Pulmonary artery endothelial cell (primary cell): ENCODE measurements at places on chromosomes 5 and 9. TPM values are rescaled to one million over a fixed set of nuclear protein-coding genes. Genes with fewer than 3 reads are reported as not detected.

- DNase-seq: no peak
Observed at GRCh38 chr9:31958572-31958971, 425.9 kb upstream of the ACO1 start.

DNA sequence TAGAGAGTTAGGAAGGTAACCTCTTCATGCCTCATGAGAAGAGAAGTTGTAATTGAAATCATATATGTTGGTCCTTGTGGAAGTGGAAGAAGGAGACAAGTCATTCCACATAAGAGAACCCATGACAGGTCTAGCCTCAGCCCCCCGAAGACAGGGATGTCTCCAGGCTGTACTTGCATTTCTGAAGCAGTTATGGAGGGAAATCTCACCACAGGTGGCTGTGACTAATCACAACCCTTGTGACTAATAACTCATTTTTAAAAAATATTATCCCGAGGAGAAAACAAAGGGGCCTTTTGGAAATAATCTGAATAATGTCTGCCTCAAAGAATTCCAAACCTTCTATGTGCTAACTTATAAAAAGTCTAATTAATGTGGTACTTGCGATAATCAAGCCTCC, 262.1 kb upstream of the RPS23 start:
- DNase-seq: no peak

DNA sequence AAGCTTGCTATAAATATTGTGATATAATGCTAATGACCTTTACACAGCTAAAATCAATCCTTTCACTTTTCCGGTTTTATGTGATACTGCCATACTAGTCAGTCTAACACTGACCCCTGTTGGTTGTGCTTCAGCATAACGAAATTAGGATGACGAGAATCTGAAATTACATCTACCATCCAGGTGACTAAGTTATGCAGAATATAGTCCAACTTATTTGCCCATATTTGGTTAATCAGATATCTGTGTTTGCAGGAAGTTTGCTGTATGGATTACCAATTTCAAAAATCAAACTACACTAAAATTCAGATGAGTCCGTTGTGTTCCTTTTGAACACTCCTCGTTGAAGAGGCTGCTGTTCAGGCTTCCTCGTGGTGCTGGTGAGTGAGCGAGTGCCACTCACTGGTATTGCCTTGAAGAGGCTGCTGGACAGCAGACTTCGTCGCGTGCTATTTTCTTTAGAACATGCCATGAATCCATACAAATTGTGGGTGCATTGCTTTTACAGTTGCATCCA, 32.5 kb downstream of the TENT4A start:
- peak; percentile 29 for DNase-seq

The TMED7 gene
- total RNA-seq: 109 and 250 TPM in 2 replicates

DNA sequence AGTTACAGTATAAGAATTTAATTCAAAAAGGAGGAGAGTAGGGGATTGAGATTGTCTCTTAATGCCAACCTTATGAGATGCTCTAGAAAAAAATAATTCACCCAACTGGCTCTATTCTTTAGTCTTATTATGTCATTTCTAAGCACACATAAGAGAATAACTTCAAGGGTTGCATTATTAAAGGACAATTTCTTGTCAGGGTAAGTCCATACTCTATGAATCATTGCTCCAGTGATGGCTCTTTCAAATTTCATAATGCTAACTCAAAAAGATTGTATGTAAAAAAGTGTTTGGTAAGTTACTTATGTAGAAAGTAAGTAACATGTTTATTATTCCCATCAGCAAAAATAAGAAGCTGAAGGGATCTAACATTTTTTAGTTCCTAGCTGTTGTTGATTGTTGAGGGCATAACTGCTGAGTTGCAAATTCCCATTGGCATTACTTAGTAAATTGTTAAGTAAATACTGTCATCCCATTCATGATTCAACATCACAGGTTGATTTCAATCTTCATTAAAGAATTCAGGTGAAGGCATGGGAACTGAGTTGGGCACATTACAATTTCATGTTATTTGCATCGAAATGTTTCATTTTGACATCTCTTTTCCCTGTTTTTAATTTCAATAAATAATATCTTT, 28.6 kb downstream of the ALDH1A1 start:
- DNase-seq: no peak

- DNase-seq: no peak
Observed at GRCh38 chr5:157740229-157740610, 3.3 kb upstream of the LSM11 start.

DNA sequence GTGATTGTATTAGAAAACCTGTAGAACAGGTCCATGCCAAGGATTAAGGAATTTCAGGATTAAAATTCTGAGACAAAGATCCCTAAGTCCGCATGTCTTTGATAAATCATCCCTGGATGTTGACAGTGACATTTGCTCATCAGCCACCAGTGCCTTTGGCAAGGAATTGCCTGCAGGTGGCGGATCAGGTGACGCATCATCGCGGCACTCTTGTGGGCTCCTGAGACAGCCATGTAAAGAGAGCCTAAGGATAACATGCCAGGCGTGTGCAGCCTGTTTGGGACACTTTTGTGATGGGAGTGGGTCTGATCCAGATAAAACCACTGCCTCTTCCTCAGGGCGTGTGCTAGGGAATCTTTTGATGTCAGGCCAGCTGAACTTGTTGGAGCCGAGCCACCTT, 40.6 kb downstream of the ADCY2 start:
- no peak for DNase-seq

The OR1Q1 gene
- total RNA-seq: not detected in 2 replicates

The EIF4EBP3 gene
- total RNA-seq: 1.4 and 1.8 TPM in 2 replicates

DNA sequence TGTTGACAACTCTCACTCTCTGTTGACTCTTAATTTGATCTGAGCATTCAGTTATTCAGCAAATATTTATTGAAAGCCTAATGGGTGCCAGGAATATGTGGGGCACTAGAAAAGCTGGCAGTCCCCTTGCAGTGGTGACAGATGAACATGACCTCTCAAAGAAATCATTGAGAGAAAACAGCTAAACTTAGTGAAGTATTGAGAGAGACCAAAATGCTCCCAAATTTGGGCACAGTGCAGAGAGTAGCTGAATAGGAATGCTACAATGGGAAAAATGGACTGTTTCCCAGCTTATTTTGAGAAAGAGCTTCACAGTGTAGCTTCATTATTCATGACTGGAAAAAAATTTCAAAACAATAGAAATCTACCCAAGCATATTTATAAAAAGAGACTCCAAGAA, 257.9 kb downstream of the SGCD start:
- no peak for DNase-seq

GRCh38 chr9:79542735-79543620, 28.8 kb upstream of the TLE4 start:
- no peak for DNase-seq

DNA sequence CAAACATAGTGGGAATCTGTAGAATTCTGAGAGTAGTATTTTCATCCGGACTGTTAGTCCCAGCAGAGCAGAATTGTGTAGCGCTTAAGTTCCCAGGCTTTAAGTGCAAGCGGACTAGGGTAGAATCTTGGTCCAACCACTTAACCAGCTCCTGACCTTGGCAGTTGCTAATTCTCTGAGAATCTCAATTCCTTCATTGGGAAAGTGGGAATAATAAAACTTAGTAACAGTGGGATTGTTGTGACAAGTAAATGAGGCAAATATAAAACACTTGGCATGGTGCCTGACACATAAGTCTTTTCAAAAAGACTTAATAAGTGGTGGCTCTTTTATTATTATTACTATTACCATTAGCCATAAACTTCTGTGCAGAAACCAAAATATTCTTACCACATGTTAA, 8.4 kb upstream of the SLC1A3 start:
- no peak for DNase-seq

- no peak for DNase-seq
Observed at GRCh38 chr9:137969685-137970084, 92.1 kb downstream of the CACNA1B start.

GRCh38 chr5:143820451-143820850, 8.5 kb downstream of the HMHB1 start:
- DNase-seq: no peak

DNA sequence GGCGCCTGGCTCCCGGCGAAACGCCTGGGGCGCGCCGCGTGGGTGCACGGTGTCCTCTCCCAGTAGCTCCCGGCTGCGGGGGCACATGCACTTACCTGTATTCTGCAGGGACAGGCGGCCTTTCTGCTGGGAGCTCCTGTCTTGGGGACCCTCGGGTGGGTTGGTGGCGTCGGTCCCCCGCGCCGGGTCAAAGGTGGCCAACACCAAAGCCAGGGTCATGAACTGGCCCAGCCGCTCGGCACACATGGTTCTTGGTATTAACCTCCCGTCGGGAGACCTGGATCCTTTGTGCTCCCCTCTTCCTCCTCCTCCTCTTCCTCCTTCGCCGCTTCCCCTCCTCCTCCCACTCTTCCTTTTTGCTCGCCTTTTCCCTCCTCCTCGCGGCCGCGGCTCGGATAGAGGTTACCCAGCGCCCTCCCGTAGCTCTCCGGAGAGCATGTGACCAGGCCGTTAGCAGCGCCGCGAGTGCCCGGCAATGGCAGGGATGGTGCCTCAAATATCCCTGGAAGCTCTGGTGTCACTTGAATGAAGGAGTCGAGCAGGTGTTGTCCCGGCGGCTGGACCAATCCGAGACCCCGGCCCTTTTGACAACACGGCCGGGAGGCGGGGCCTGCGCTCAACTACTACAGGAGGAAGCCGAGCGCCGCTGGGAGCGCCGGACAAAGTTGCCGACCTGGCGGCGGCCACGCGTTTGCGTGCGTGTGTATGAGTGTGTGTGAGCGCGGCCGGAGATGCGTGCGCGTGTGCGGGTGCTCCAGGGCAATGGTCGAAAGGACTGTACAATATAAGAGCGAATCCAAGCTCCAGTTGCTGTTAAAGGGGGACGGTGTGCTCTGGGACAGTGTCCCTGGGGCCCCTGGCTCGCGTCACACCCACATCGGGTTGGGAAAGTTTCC, at the start of gene STC2:
STC2 (minus strand) TSS at position 467 of the 896 bp plus-strand sequence; CDS start at position 246, 221 bp downstream.
- peak; percentile 53 for DNase-seq
